ENCODE measurements at places on chromosomes 2 and 18. TPM values are rescaled to one million over a fixed set of nuclear protein-coding genes. Genes with fewer than 3 reads are reported as not detected.

The RAB27B gene
- 0.67 TPM for total RNA-seq

The TBC1D8 gene
- 9.3 TPM for total RNA-seq

The ABCG8 gene
- not detected for total RNA-seq

The ARHGAP28 gene
- 1.7 TPM for total RNA-seq

The CACNB4 gene
- under 0.01 TPM for total RNA-seq
